ENCODE measurements at places on chromosomes 5 and 9.

DNA sequence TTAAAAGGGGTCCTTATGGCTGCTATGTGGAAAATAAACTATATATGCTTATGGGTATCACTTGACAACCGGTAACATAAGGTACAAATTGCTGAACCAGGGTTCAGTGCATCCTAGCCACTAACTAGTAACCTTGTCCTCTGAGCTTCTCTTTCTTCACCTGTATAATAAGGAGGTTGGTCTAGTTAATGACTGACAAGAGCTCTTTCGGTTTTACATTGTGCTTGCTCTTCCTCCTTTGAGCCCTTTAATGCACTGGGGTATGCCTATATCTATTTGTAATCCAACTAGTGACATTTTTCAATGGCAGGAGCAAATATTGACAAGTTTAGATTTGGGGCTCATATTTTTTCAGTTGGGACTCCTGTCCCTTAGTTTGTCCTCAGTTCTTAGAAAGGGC, 66.1 kb downstream of the NPR3 start:
- DNase-seq = no peak

- no peak for DNase-seq
Observed at GRCh38 chr5:157857816-157858526, 974 bp downstream of the CLINT1 start.

DNA sequence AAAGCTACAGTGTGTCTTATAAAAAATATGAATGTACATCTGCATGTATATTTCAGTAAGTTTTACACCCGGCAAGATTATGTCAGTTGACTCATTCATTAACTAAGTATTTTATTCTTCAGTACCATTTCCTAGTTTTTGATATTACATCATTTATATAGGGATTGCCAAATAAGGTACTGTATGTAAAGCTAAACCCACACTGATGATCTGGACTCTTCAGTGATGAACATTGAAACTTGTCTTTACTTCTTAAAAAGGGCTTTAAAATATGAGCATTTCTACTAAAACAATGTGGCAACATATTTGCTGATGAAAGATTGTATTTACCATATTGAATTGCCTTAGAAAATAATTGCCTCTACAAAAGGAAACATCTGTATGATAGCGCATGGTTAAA, 151.8 kb upstream of the TLX3 start:
- peak; percentile 61 for DNase-seq

DNA sequence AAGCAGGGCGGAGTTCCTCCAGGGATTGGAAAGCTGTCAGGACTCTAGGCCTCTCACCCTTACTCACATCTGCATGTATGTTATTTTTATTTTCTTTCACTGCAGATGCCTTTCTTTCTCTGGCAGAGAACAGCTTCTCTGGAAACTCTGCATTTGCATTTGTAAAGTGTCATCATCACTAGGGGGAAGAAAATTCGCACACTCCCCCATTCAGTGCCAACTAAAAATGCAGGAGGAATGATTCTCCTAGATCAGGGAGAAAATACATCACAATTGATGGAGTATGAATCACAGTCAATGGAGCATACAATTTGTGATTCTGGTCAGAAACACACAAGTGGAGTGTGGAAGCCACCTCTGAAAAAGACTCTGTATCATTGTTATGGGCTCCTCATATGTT, 351.4 kb upstream of the FTMT start:
- DNase-seq = no peak

GRCh38 chr9:133659516-133659915, 23.4 kb downstream of the DBH start:
- no peak for DNase-seq

GRCh38 chr5:87339986-87340385, 72.3 kb downstream of the RASA1 start:
- peak; percentile 9 for DNase-seq

DNA sequence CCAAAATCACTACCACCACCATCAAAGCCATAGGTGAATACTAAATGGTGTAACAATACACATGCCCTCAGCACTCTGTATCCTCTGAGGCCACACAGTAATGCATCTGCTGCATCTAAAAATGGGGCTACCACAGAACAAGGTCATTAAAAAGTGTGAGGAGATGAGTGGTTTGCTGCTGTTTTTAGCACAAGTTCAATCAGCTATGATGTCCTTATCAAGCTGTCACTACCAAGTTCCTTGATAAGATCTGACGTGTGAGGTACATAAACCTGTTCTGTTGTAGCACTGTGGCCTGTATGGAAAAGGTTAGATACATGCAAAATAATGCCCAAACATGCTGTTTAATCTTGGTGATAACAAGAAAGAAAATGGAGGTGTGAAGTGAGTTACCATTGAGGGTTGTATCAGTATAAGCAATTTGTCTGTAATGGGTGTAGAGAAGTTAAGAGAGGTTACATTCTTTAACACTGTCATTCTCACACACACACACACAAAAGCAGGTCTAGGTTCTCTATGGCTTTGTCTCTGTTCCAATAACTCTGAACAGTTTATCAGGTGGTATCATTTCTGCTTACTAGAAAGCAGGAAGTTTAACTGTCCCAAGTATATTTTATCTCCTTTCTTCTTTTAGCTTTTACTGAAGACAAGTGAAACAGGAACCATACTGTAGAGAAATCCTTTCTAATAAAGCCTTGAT, 252.9 kb downstream of the CWC27 start:
- no peak for DNase-seq

All from fibroblast of skin of abdomen (primary cell).